ENCODE measurements at places on chromosomes 12 and 14.

DNA sequence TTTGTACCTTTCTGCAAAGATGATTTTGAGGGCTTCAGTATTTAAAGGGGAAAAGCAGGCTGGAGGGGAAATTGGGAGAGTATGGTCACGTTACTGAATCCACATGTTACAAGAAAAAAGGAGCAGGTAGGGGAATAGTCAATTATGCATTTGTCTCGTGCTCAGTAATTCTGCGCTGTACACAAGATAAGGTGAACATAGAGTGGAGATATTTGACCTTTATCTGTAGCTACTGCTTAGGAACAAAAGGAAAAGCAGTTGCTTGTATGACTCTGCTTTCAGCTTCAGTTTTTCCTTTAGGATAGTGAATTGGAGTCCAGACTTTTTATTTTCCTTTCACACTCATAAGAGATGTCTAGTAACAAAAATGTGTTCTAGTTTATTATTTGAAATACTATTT lies 49.8 kb downstream of the FBXO33 start:
- DNase-seq = no peak

DNA sequence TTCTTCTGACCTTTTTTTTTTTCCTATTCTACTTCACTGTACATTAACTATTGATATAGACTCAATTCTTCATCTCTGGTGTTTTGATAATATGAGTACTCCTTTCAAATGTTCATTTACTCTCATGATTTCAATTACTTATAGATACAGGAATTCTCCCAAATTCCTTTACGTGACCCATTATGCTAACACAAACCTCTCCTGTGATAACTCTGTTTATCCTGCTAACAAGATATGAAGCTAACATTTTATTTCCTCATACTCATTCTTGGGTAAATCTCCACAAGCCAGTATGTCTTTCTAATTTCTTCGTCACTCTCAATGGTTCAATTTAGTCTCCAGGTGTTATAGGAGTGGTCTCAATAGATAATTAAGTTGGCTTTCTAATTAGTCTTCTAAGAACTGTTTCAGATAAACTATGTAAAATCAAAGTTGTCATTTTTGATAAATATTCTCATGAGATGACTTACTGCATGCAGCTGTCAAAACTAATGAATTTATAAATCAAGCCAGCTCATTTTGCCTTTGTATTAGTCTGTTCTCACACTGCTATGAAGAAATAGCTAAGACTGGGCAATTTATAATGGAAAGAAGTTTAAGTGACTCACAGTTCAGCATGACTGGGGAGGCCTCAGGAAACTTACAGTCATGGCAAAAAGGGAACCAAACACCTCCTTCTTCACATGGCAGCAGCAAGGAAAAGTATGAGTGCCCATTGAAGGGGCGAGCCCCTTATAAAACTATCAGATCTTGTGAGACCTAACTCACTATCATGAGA lies 130.6 kb upstream of the MYF6 start:
- no peak for DNase-seq

GRCh38 chr12:108896336-108896735 lies 16.4 kb downstream of the DAO start:
- no peak for DNase-seq

DNA sequence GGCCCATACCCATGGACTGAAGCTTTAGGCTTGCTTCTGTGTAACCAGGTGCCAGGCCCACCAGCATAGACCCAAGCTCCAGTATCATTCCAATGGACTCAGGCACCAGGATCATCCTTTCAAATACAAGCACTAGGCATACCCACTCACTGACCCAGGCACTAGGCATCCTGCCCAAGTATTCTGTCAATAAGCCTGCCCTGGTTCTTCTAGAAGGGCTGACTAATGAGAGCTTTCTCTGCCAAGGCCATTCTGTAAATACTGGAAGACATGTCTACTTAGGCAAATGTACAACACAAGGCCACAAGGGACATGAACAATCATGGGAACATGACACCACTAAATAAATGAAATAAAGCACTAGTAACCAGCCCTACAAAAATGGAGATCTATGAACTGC lies 352.2 kb downstream of the FSCB start:
- DNase-seq = no peak

DNA sequence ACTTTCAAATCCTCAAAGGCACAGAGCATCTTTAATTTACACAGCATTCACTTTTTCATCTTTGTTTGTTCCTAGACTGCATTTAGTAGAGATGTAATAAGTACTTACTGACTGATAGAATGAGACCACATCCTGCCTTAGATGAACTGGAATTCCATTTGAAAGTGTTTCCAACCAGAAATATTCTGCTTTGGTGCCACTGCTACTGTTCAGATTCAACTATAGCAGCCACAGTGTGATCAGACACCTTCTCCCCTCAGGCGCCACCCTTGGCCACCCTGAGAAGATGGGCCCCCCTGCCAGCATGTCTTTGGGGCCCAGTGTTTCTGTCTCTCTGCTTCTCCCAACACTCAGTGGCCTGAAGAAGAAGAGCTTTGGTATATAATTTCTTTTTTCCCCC lies 449.1 kb downstream of the RAD51B start:
- no peak for DNase-seq

DNA sequence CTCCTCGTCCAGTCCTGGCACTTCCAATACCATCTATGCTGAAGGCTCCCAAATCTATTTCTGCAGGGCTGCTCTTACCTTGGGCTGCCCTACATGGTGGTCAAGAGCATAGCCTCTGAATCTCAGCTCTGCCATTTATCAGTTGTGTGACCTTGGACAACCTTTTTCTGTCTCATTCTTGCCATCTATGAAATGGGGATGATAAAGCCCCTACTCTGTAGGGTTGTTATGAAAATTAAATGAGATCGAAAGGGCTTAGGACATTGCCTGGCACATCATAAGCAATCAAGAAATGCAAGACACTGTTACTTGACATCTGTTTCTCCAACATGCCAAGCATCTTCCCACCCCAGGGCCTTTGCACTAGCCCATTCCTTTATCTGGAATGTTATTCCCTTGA lies 45.5 kb upstream of the GPATCH2L start:
- no peak for DNase-seq

DNA sequence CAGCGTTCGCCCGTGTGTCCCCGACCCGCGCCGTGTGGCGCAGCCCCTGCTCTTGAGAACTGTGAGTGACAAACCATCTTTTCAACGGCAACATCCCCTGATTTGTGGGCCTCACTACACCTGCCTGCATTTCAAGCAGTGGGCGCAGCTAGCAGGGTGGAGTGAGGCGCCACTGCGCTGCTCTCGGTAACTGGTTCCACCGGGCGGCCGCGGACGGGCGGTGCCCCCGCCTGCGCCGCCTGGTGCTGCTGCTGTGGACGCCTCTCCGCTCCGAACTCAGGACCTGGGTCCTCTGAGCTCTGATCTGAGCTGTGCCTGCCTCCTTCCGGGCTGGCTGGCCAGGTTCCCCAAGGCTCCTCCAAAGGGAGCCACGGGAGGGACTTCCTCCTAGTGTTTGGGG lies 5.9 kb upstream of the DEGS2 start:
- DNase-seq = no peak

DNA sequence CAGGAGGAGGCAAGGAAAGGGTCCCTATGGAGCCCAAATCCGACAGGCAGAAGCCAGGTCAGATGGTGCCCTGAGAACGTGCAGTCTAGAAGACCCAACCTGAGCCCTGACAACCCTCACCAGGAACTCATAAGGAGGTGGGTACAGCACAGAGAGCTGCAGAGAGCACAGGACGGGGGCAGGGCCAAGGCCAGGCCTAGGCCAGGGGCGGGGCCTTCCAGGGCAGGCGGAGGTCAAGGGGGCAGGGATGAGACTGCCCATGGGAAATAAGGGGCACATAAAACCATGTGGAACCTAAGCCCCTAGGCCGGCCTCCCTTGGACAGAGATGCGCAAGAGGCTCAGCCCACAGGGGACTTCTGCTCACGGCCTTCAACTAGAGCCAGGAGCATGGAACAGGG lies 45.1 kb downstream of the SSH1 start:
- DNase-seq = no peak

DNA sequence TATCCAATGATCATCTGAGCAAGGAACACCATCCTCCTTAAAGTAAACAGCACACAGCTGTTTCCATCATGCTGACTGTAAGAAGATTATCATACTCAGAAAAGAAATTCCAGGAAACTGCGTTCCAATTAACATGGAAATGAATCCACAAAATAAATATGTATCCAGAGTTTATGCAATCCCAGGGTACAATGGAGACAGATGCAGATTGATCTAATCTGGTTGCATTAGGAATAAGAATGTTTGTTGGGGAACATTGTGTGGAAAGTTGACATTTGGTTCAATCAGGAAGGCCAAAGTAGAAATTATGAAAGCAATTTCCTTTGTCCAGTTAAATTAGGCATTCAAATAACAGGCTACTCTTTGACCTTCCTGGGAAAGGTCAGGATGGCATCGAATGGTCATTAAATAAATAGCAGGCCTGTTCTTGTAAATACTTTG lies 236.9 kb upstream of the AMIGO2 start:
- DNase-seq = peak; percentile 26

DNA sequence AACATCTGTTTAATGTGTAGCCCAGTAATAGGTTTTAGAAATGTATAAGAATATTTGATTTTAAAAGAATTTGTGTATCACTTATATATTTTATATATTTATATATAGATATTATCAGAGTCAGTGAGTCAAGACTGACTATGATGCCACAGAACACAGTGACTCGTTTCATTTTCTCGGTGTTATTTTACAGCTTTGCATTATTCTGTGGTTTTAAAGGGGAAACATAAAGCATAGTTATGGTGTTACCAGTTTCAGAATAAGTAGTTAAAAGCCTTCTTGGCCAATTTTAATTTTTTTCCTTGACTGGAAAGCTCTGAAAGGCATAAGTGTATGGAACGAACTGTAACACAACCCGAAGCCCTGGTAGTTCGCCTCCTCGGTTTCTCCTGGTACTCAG lies 91.0 kb downstream of the GRIP1 start:
- DNase-seq = no peak

DNA sequence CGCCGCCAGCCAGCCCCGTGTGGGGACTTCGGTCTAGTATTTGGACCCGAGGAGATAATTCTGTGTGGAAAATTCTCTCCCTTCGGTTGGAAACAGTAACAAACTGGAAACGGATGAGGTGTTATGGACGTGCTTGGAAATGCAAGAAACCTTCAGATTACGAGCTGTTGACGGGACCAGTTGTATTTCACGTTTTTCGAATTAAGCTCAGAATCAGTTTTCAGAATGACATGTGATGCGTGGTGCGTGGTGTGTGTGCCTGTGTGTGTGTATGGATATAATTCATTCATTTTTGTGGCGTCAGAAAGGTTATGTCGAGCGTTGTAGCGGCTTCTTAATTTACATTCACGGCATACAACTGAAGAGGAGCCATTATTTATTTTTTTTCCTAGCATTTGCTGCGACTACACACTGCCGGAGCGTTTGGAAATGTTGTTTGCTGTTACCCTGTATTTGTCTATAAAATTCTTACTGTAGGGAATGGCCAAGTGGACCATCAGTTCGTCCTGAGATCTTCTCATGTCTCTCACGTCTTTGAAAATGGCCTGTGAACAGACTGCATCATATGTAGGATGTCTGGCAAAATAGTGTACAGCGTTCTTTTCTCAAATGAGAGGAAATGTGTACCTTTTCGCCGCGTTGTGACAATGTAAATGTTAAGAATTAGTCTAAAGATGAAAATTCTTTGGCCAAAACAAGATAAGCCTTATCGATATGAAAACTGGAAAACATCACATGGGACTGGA lies 1.3 kb downstream of the TRAF3 start:
- DNase-seq = no peak

DNA sequence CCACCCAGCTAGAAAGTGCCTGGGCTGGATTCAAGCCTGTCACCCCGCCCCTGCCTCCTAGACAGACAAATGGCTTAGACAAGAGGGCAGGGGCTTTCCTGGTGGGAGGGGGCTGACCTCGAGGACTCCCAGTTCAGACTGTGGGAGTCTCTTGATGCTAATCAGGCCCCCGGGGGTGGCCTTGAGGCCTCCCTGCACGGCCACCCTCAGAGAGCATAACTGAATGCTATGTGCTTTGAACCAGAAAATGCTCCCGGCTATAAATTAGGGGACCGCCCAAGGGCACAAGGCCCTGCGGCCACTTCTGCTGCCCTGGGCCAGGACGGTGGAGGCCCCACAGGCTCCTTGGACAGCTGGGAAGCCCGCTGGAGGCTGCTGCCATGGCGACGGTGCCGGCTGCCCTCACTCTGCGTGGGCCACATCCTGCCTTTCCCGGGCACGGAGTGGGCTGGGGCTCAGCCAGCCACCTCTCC lies 111.0 kb upstream of the NCOR2 start:
- no peak for DNase-seq

- DNase-seq = no peak
These were observed 180.6 kb upstream of the PRMT8 start for GRCh38 chr12:3310271-3311026.

GRCh38 chr12:124898200-124898922 lies 16.1 kb downstream of the UBC start:
- DNase-seq = peak; percentile 88

DNA sequence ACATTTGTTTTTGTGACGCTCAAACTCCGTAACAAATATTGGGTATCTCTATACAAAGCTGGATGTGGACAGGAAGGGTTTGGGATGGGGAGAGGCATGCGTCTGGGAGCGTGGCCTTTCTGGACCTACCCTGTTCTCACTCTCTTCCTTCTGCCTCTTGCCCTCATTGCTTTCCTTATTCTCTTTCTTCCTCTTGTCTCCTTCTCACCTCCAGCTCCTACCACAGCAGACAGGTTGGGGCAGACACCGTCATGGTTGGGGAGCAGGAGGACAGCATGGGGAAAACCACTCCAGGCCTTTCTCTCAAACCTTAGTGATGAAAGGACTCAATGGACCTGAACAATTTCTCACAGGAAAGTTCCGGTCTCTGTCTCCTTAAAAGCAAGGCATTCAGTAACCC lies 465.3 kb downstream of the RAD51B start:
- no peak for DNase-seq

DNA sequence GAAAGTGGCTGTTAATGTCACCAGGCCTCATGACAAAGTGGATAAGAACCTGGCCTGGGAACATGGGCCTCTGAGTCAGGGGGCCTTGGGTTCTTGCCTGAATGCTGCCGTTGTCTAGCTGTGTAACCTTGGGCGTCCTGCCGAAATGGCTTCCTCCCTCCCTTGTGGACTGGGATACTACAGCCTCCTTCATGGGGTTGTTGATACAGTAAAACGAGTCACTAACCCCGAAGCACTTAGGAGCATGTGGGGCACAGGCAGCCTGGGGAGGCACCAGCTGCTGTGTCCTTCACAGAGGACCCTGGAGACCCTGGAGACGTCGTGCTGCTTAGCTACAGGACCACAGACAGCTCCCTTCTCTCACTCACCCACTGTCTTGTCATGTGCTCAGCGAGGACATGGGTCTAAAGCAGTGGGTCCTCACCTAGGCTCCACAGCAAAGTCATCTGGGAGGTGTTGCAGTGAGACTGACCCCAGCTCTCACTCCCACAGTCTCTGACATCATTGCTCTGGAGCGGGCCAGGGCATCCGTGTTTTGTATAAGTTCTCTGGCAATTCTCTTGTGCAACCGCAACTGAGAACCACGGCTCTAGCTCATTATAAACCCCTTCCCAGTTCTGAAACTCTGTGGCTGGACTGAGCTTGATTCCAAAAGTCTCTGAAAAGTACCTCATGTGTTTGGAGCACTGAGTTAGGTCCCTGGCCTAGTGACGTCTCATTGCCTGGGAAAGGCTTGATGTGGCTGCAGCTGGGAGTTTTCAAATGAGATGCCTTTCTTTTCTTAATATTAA lies 42.1 kb downstream of the SERPINA3 start:
- DNase-seq = no peak

- DNase-seq = no peak
These were observed 122.0 kb downstream of the PTCSC3 start for GRCh38 chr14:36054353-36055051.

- DNase-seq = no peak
These were observed 17.4 kb downstream of the JDP2 start for GRCh38 chr14:75445236-75445635.

- no peak for DNase-seq
These were observed 506 bp downstream of the TMEM132D start for GRCh38 chr12:129903092-129903945.
